Activated CD4-positive, alpha-beta T cell treated with anti-CD3 and anti-CD28 coated beads, Interleukin-2, amount 10 ng/mL, durations not matched to agents 7 days and 5 days (primary cell): ENCODE measurements at places on chromosomes 4 and X. TPM values are rescaled to one million over a fixed set of nuclear protein-coding genes. Genes with fewer than 3 reads are reported as not detected.

DNA sequence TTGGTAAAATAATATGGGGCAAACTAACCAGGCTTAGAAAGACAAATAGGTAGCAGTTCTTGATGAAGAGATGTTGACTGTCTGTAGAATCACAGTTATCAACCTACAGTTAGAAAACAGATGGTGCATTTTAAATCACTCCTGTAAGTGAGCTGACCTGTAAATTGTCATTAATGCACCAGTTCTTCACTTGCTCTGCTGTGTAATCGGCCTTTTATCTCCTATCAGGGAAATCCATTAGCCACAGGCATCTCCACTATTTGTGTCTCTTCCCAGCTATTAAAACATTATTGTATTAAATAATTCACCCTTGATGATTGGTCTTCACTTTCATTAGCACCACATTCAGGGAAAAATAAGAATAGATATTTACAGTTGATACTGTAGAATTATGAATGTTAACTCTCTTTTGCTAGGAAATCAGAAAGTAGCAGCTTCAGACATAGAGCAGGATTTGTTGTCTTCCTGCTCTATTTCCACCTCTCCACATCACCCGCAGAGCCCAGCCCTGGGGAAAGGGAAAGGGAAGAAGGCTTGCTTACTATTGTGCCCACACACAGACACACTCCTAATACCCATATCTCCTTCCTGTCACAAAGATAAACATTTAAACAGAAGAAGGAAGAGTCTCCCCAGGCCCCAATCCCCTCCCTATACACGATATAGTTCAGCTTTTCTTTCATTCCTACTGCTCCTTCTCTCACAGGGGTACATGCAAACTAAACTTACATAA, 97.1 kb downstream of the REELD1 start:
- no peaks in the 10 kb centered on the region for H3K4me1 ChIP-seq
- DNase-seq, result no peak
- H3K27me3 ChIP-seq, result no peaks in the 10 kb centered on the region
- H3K4me3 ChIP-seq, result no peak overlapping the region

DNA sequence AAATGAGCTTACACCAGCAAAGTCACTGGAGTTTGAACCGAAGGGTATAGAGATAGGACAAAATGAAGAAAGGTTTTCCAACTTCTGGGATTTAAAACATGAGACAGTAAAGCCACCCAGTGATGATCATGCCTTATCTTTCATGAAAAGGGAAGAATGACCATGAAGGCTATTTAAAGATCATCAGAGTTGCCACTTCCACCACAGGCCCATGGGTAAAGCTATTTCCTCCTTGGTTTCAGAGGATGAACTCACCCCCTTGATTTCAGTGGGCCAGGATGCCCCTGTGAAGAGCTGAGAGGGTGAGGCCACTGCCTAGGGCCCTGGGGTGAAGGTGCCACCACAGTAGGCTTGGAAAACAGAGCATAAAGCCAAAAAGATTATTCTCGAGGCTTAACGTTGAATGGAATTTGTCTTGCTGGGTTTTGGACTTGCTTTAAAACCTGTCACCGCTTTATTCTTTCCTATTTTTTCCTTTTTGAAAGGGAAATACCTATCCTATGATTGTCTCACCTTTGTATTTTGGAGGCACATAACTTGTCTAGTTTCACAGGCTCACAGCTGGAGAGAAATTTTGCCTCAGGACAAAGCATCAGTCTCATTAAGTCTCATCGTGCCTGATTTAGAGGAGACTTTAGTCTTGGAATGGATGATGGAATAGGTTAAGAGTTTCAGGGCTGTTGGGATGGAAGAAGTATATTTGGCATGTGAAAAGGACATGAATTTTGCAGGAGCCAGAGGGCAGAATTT, 254.0 kb downstream of the SNCA start:
- H3K27me3 ChIP-seq, result peaks cover 9% of the 10 kb centered on the region
- no peak overlapping the region for H3K27ac ChIP-seq
- no peaks in the 10 kb centered on the region for H3K4me1 ChIP-seq
- no peak for DNase-seq
- H3K4me3 ChIP-seq, result no peak overlapping the region

DNA sequence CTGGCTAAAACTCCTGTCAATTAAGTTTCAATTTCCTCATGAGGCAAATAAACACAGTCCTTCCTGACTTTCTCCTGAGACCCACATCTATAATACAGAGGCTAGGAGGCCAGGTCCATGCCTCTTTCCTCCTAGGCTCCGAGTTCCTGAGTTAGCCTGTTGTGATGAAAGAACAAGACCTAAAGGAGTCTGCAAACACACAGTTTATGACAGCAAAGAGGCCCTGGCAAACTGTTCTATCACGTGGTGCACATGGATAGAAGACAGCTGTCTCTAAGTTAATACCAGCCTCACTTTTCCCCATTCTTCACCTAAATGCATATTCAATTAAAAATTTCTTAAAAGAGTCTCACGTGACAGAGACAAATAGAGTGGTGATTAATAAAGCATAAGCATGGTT, 145.2 kb downstream of the TET2 start:
- H3K4me1 ChIP-seq, result peaks cover 3% of the 10 kb centered on the region
- H3K4me3 ChIP-seq, result no peak overlapping the region
- H3K27me3 ChIP-seq, result no peaks in the 10 kb centered on the region

Gene ATP2B3
- 0.05 TPM for total RNA-seq

- H3K4me3 ChIP-seq, result no peak overlapping the region
- no peaks in the 10 kb centered on the region for H3K36me3 ChIP-seq
- H3K27me3 ChIP-seq, result no peaks in the 10 kb centered on the region
- DNase-seq, result no peak
- no peaks in the 10 kb centered on the region for H3K4me1 ChIP-seq
These were observed 123.6 kb downstream of the PCDH18 start for GRCh38 chr4:137408527-137409177.

Gene CT55
- total RNA-seq, result not detected

- H3K4me1 ChIP-seq, result no peaks in the 10 kb centered on the region
- no peak for DNase-seq
- no peak overlapping the region for H3K27ac ChIP-seq
- no peak overlapping the region for H3K4me3 ChIP-seq
- no peaks in the 10 kb centered on the region for H3K27me3 ChIP-seq
- no peaks in the 10 kb centered on the region for H3K36me3 ChIP-seq
These were observed 603.8 kb upstream of the PCDH7 start for GRCh38 chr4:30116401-30116800.

- no peaks in the 10 kb centered on the region for H3K4me1 ChIP-seq
- H3K4me3 ChIP-seq, result no peak overlapping the region
- H3K27me3 ChIP-seq, result no peaks in the 10 kb centered on the region
These were observed 192.8 kb downstream of the SLC7A11 start for GRCh38 chr4:138049355-138049754.

DNA sequence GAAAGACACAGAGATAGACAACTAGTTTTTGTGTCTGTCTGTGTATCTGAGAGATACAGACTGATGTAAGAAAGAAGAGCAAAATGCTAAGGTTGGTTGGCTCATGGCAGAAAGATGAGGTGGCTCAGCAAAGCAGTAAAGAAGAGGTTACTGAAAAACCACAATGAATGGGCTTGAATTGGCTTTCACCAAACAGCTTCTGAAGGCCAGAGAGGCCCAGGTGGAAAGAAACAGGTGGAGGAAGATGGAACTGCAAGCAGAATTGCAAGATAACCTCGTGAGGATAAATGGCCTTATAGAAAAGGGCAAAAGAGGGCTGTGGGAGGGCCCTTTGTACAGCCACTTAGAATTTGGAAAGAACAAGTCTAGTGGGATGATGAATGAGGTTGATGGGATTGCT, 39.6 kb downstream of the GAB3 start:
- no peak overlapping the region for H3K4me3 ChIP-seq
- no peaks in the 10 kb centered on the region for H3K27me3 ChIP-seq
- no peak for DNase-seq
- peak overlapping the region; percentile 9 for H3K27ac ChIP-seq
- H3K4me1 ChIP-seq, result peaks cover 37% of the 10 kb centered on the region

DNA sequence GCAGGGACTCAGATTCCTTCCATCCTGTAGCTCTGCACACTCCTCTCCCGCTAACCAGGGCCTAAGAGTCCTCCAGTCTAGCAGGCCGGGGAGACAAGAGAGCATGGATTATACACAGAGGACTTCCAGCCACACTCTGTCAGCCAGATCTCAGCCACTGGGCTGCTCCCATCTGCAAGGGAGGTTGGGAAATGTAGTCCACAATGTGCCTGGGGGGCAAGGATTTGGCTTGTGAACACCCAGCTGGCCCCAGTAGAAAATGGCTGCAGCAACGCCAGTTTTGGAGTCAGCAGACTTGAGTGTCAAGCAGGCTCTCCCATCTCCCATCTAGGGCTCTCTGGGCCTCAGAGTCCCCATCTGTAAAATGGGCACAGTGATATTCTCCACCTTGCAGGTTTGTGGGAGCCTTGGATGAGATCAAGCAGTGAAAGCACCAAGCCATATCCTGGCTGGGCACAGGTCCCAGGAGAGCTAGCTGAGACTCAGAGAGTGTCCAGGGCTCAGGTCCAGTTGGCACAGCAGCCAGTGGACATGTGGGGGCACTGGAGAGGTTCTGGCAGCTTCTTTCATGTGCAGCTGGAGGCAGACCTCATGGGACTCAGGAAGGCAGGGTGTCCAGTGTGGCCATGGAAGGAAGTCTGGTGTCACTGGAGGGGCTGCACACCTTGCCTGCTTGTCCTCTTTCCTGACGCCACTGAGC, 14.6 kb downstream of the PSAPL1 start:
- no peaks in the 10 kb centered on the region for H3K4me1 ChIP-seq
- DNase-seq, result no peak
- no peak overlapping the region for H3K4me3 ChIP-seq
- no peak overlapping the region for H3K27ac ChIP-seq
- H3K27me3 ChIP-seq, result no peaks in the 10 kb centered on the region

DNA sequence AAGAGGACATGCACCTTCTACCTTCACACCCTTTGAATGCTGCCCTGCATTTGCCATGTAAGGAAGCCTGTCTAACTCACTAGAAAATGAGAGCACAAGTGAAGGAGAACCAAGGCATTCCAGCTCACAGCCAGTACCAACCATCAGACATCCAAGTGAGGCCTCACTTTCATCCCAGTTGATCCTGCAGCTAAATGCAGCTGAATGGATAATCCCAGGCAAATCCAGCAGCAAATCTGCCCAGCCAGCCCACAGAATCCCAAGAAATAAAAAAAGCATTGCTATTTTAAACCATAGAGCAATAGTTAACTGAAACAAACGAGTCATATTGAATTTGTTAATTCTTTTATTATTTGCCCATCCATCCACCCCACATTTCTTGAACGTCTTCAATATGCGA, 112.5 kb downstream of the C4orf33 start:
- no peak overlapping the region for H3K4me3 ChIP-seq
- peaks cover 13% of the 10 kb centered on the region for H3K27me3 ChIP-seq
- DNase-seq, result no peak
- no peaks in the 10 kb centered on the region for H3K4me1 ChIP-seq
- no peak overlapping the region for H3K27ac ChIP-seq

GRCh38 chr4:3208826-3209225, 40.1 kb upstream of the MSANTD1 start:
- DNase-seq, result no peak
- peaks cover 54% of the 10 kb centered on the region for H3K36me3 ChIP-seq
- no peak overlapping the region for H3K4me3 ChIP-seq
- no peaks in the 10 kb centered on the region for H3K27me3 ChIP-seq
- no peak overlapping the region for H3K27ac ChIP-seq

GRCh38 chrX:109343671-109344070, 138.2 kb downstream of the GUCY2F start:
- H3K27ac ChIP-seq, result no peak overlapping the region
- no peak overlapping the region for H3K4me3 ChIP-seq
- H3K27me3 ChIP-seq, result no peaks in the 10 kb centered on the region
- no peaks in the 10 kb centered on the region for H3K36me3 ChIP-seq
- no peak for DNase-seq

DNA sequence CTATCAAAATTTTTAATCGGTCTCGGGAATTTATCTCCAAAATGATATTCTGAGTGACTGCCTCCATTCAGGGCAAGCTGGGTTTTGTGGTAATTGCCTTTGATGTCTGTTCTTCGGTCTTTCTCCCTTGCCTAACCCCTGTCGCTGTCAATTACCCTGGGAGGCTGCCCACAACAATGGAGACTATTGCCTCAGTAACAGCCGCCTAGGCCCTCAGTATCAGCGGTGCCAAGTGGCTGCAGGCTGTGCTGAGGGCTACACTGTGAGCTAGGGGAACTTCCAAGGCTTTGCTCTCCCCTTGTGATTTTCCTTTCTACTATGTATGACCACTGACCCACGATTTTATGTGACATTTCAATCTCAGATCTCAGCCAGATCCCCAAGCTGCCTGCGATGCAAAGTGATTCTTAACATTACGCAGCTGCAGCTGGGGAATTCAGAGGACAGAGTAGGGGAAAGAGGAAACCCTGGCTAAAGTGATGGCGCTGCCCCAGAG, 36.3 kb upstream of the REST start:
- H3K4me1 ChIP-seq, result peaks cover 8% of the 10 kb centered on the region
- peaks cover 4% of the 10 kb centered on the region for H3K27me3 ChIP-seq
- H3K4me3 ChIP-seq, result no peak overlapping the region

GRCh38 chrX:53714580-53715345, 28.2 kb upstream of the HUWE1 start:
- DNase-seq, result peak; percentile 77
- H3K27me3 ChIP-seq, result no peaks in the 10 kb centered on the region
- peak overlapping the region; percentile 99 for H3K27ac ChIP-seq
- H3K4me3 ChIP-seq, result peak overlapping the region; percentile 76

DNA sequence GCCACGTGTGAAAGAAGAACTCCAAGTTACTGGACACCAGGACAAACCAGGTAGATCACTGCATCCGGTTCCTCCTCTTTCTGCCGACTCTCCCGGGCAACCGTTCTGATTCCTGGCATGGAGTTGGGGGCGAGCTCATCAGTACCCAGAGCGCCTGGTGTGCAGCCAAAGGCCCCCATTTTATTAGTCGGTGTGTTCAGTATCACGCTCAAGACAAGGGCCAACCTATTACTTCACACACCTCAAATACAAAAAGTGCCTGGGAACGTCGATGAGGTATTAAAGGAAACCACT, 2.8 kb upstream of the CTBP1 start:
- no peak for DNase-seq
- H3K4me1 ChIP-seq, result peaks cover 62% of the 10 kb centered on the region
- no peak overlapping the region for H3K4me3 ChIP-seq
- H3K27me3 ChIP-seq, result no peaks in the 10 kb centered on the region
- peaks cover 65% of the 10 kb centered on the region for H3K36me3 ChIP-seq
- peak overlapping the region; percentile 5 for H3K27ac ChIP-seq

GRCh38 chrX:37786624-37787422, 7.0 kb downstream of the CYBB start:
- peak overlapping the region; percentile 79 for H3K27ac ChIP-seq
- peaks cover 21% of the 10 kb centered on the region for H3K4me1 ChIP-seq
- no peak for DNase-seq
- H3K36me3 ChIP-seq, result peaks cover 3% of the 10 kb centered on the region

Gene MGARP
- total RNA-seq, result 0.25 TPM

- DNase-seq, result no peak
- no peaks in the 10 kb centered on the region for H3K36me3 ChIP-seq
- H3K4me1 ChIP-seq, result no peaks in the 10 kb centered on the region
- H3K4me3 ChIP-seq, result no peak overlapping the region
- H3K27ac ChIP-seq, result no peak overlapping the region
These were observed 2.5 kb downstream of the FGFR3 start for GRCh38 chr4:1795299-1796195.

- H3K4me3 ChIP-seq, result no peak overlapping the region
- no peaks in the 10 kb centered on the region for H3K4me1 ChIP-seq
- no peak overlapping the region for H3K27ac ChIP-seq
These were observed 1722.1 kb upstream of the PCDH10 start for GRCh38 chr4:131427000-131427399.

Gene SORBS2
- not detected for total RNA-seq
